ENCODE measurements at places on chromosomes 1 and 21. TPM values are rescaled to one million over a fixed set of nuclear protein-coding genes. Genes with fewer than 3 reads are reported as not detected.

TMED5 gene
- 44.7 TPM for total RNA-seq

GRCh38 chr1:107750364-107750959, 214.5 kb downstream of the VAV3 start:
- H3K27me3 ChIP-seq = no peaks in the 10 kb centered on the region
- peak; percentile 71 for DNase-seq
- H3K36me3 ChIP-seq = no peaks in the 10 kb centered on the region
- H3K4me1 ChIP-seq = no peaks in the 10 kb centered on the region

DNA sequence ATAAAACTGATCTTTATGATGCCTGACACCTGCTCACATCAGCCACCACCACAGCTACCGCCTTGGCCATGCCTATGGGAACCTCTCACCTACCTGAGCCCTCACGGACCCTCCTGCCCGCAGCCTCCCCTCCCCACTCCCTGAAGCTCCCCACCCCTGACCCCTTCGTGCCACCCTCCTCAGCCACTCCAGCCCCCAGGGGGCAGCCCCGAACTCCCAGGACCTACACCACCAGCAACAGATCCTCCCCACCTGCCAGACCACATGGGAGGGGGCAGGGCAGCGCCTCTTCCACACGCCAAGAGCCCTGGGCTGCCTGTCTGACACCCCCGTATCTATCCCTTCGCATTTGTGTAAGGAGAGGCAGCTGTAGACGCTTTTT, 14.2 kb upstream of the ARHGEF16 start:
- H3K4me1 ChIP-seq = no peaks in the 10 kb centered on the region
- no peaks in the 10 kb centered on the region for H3K36me3 ChIP-seq
- H3K27ac ChIP-seq = no peak overlapping the region
- DNase-seq = no peak
- no peaks in the 10 kb centered on the region for H3K27me3 ChIP-seq

DNA sequence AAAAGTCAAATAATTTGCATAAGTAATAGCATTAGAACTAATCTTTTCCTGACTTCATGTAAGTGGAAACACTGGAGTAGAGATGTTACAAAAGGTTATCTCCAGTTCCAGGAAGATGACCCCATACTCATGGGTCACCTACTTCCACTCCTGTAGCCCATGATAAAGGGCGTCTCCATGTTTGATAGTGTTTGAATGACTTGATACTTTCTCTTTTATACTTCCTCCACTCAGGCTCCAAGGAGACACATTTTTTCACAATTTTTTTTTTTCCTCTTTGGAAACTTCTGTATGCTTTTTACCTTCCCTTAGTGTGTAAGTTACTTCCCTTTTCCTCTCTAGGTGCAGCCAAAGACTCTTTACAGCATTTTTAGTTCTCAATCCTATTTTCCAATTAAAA, 382.1 kb upstream of the B3GALT2 start:
- peak overlapping the region; percentile 31 for H3K27ac ChIP-seq
- no peak for DNase-seq
- no peaks in the 10 kb centered on the region for H3K27me3 ChIP-seq
- H3K4me1 ChIP-seq = peaks cover 20% of the 10 kb centered on the region

GRCh38 chr1:17488995-17489767, 49.7 kb upstream of the RCC2 start:
- H3K36me3 ChIP-seq = no peaks in the 10 kb centered on the region
- H3K27ac ChIP-seq = no peak overlapping the region
- no peaks in the 10 kb centered on the region for H3K4me1 ChIP-seq
- no peak for DNase-seq
- H3K4me3 ChIP-seq = no peak overlapping the region
